T1000 (cell line): ENCODE measurements at places on chromosomes 7 and 10.

- DNase-seq: no peak
These were observed 115.6 kb downstream of the DPP6 start for GRCh38 chr7:154167807-154168206.

DNA sequence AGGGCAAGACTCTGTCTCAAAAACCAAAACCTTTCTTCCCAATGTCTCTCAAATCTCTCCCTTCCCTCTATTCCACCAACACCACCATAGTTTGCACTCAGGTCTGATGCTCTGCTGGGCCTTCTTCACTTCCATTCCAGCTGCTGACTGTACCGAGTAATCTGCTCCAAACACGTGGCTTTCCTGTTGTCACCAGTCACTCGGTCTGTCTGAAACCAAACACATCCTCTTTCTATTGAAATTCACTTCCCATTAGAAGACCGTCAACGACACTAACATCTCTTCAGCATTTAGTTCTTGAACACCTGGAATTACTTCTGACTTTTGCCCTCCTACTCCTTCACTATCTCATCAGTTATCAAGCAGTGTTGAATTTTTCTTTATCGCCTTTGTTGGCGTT, 4.7 kb upstream of the NRF1 start:
- DNase-seq: no peak

DNA sequence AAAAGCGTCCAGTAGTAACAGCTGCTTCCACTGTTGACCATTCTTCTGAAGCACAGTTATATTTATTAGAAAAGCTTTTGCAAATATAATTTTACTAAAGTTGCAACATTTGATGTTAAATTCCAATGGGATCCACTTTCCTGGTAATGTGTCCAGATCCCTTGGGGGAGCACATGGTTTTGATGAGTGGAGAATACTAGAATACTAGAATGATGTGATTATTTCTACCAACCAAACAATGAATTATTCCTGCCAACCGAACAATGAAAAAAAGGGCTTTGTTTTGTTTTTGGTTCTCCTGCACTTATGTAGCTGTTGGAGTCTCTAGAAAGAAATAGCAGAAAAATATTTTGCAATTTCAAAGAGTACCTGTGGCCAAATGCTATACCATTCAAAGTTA, 59.1 kb downstream of the BPGM start:
- DNase-seq: no peak

GRCh38 chr7:2721842-2722241, 33.8 kb downstream of the AMZ1 start:
- no peak for DNase-seq

DNA sequence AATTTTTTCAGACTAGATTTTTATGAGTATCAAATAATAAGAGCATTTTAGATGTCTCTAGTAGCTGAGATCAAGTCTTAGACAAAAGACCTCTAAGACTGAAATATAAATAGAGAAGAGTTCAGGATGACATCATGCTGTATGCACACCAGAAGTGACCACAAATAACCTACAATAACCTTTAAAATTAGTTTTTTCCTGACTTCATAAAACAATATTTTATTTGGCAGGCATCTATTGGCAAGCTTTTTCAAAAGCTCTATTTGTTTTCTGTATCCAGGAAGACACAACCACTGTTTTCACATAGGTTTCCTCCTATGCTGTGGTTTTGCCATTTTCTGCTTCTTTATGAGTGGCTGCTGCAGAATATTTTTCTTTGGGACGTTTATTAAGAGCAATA, 359.1 kb downstream of the CRPPA start:
- DNase-seq: no peak

GRCh38 chr10:72146071-72146470, 57.7 kb upstream of the SPOCK2 start:
- no peak for DNase-seq
